A375 (cell line): ENCODE measurements at places on chromosomes 6 and 20. TPM values are rescaled to one million over a fixed set of nuclear protein-coding genes. Genes with fewer than 3 reads are reported as not detected.

Gene FLRT3
- total RNA-seq: 15.0 and 17.4 TPM in 2 replicates

Gene OR2B6
- total RNA-seq: not detected in 2 replicates

Gene NUDT3
- total RNA-seq: 15.5 and 16.7 TPM in 2 replicates

Gene LY6G5C
- total RNA-seq: 0.94 TPM in 1 of 2 replicates, not detected in the other

Gene CLVS2
- 0.13 and 0.60 TPM in 2 replicates for total RNA-seq

Gene CD2AP
- 8.3 and 9.3 TPM in 2 replicates for total RNA-seq

Gene WFDC12
- not detected in 2 replicates for total RNA-seq

Gene FILIP1
- 0.11 TPM in 1 of 2 replicates, not detected in the other for total RNA-seq

Gene DEF6
- 1.0 and 1.5 TPM in 2 replicates for total RNA-seq

Gene TDP2
- total RNA-seq: 9.1 and 11.2 TPM in 2 replicates

Gene KIF3B
- total RNA-seq: 15.2 and 18.5 TPM in 2 replicates

Gene CDC5L
- 17.7 and 21.6 TPM in 2 replicates for total RNA-seq

Gene TPD52L1
- total RNA-seq: 44.5 and 50.9 TPM in 2 replicates

Gene SLC23A2
- 15.3 and 16.3 TPM in 2 replicates for total RNA-seq

Gene NKX2-4
- 4.1 and 5.5 TPM in 2 replicates for total RNA-seq
